ENCODE measurements at places on chromosomes 1 and 21. TPM values are rescaled to one million over a fixed set of nuclear protein-coding genes. Genes with fewer than 3 reads are reported as not detected.

The GIPC2 gene
- total RNA-seq, result not detected

The IGSF9 gene
- not detected for total RNA-seq

The CELA3B gene
- not detected for total RNA-seq

The MEGF6 gene
- 0.36 TPM for total RNA-seq

The GSTM3 gene
- 2.3 TPM for total RNA-seq

The CFAP45 gene
- total RNA-seq, result 0.38 TPM

The SELP gene
- total RNA-seq, result not detected

The ELF3 gene
- total RNA-seq, result 0.98 TPM

The NEGR1 gene
- total RNA-seq, result not detected

The ATP6V1G3 gene
- total RNA-seq, result not detected

The TRAPPC10 gene
- total RNA-seq, result 90.3 TPM

- DNase-seq, result no peak
These were observed 99.4 kb downstream of the TEX35 start for GRCh38 chr1:178612261-178612660.

GRCh38 chr1:212771341-212771740, 20.2 kb downstream of the NSL1 start:
- no peak for DNase-seq

GRCh38 chr21:29316029-29316742, 17.5 kb downstream of the BACH1 start:
- no peak for DNase-seq

GRCh38 chr1:68370101-68370915, 79.4 kb downstream of the RPE65 start:
- DNase-seq, result no peak

GRCh38 chr1:180948641-180949615, 36.2 kb downstream of the KIAA1614 start:
- DNase-seq, result peak; percentile 44

DNA sequence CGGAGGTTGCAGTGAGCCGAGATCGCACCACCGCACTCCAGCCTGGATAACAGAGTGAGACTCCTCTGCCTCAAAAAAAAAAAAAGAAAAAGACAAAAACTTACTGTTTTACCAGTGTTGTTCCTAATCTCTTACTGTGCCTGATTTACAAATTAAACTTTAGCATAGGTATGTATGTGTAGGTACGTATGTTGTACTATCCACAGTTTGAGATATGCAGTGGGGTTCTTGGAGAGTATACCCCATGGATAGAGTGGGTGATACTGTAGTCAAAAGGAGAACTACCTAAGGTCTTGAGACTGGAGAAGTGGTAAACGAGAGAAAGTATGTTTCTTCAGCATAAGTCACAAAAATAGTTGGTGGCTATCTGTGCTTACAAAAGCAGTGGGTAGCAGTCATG, 38.6 kb downstream of the RNF11 start:
- no peak for DNase-seq

- no peak for DNase-seq
These were observed 83.0 kb upstream of the ZC3H12A start for GRCh38 chr1:37391211-37392011.

DNA sequence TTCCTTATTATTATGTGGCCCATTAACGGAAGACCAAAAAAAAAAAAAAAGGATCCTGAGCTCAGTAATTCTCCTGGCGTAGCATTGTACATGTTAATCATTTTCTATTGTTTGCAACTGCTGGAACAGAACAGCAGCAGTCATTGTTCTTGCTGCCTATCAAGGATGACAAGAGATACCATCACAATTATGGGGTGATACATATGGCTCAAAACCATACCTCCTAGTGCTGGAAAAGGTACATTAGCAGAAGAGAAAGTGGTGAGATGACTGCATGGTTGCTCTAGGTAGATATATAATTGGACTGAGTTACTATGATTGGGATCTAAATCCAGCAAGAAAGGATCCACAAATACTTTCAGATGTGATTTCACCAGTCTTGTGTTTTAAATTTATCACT, 13.3 kb upstream of the TLR5 start:
- DNase-seq, result no peak

GRCh38 chr21:34630536-34631143, 15.7 kb upstream of the RCAN1 start:
- peak; percentile 74 for DNase-seq

GRCh38 chr21:41717573-41718330, 49.1 kb downstream of the RIPK4 start:
- no peak for DNase-seq

DNA sequence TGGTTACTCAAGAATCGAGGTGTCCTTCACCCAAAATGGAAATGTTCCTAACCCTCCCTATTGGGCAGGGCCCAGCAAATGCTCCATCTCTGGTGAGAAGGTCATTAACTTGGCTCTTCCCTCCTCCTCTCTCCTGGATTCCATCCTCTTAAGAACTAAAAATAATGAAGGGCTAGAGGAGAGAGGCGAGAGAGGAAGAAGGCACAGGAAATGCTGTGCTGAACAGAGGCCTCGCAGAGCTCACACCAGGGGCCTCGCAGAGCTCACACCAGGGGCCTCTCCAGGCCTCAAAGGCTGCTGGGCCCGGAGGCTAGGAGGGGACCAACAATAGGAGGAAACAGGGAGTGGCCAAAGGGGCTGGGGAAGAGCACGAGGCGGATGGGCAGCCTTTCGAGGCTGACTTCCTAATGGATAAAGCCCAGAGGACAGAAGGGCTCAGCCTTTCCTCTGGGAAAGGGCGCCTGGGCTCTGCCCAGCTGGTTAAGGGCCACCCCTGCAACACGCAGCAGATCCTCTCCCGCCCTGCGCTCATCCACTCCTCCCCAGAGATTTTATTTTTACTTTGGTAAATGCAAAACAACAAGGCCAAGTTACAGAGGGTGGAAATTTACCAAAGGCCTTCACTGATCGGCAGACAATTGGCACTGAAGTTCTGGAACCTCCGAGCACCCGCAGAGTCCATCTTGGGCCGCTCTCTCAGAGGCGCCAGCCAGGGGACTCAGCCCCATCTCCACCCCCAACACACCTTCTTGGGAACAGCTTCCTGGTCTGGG, 78.5 kb downstream of the ITPKB start:
- DNase-seq, result no peak

GRCh38 chr1:111770916-111771315, 15.2 kb downstream of the DDX20 start:
- no peak for DNase-seq

- no peak for DNase-seq
These were observed 99.2 kb upstream of the TNR start for GRCh38 chr1:175842550-175842949.

- DNase-seq, result no peak
These were observed 49.8 kb downstream of the ZBTB18 start for GRCh38 chr1:244100704-244101453.

DNA sequence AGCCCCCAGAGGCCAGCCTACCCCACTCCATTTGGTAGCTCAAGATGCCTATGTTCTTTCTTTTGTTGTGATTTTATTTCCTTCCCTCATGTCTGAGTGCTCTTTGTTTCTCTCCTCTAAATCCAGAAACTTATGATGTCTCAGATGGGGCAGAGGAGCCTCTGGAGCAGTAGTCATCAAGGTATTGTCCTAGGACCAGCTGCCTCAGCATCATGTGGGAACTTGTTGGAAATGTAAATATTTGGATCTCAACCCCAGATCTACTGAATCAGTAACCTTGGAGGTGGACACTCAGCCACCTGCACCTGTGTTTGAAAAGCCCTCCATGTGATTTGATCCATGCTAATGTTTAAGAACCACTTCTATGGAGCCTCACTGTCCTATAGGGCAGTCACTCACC, 593.1 kb upstream of the PLXNA2 start:
- no peak for DNase-seq

- no peak for DNase-seq
These were observed 45.9 kb upstream of the MORC3 start for GRCh38 chr21:36274128-36274527.

- DNase-seq, result peak; percentile 77
These were observed 21.9 kb upstream of the IVNS1ABP start for GRCh38 chr1:185338719-185339622.

DNA sequence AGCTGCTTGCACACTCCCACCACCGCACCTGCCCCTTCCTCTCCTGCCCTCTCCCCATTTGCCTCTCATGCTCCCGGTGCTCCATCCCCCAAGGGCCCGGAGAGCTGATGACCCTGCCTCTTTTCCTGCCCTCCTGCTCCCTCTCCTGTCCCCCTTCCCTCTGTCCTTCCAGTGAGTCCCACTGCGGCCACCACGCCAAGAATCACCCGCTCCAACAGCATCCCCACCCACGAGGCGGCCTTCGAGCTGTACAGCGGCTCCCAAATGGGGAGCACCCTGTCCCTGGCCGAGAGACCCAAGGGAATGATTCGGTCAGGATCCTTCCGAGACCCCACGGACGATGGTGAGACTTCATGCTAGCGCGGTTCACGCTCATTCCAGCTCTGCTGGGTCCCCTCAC, 40.7 kb upstream of the IPO9 start:
- DNase-seq, result no peak

GRCh38 chr1:100928128-100928527, 32.2 kb downstream of the SLC30A7 start:
- no peak for DNase-seq

DNA sequence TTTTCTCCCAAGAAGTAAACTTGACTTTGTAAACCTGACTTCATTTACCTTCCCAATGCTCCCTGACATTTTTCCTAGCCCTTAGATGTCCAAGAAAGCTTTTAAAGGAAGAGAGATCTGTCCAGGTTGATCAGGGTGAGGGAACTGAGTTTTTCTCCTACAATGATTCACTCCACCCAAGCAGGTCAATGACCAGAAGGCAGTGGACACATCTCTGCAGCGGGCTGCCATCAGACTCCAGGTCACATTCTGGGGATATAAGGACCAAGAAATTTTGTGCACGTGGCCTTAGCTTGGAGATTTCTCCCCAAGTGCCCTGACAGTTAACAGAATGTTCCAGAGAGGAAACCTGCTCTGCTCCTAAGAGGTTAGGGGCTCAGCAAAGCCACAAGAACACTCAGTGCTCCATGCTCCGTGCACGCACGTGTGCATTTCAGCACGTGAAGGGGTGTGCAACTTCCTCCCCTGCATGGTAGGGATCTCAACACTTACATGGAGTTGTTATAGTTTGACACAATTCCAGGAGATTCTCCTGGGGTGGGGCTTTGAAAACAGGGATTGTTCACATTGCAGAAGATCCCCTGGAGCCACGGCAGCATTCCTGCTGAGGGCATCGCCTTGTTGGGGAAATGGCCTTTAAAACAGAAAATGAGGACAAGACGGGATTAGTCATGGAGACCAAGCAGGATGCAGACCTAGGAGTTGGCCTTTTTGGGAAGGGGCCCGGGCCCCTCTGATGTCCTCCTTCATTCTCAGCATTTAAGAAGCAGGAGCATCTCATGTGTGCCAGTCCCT, 9.8 kb downstream of the ABCA4 start:
- DNase-seq, result no peak

GRCh38 chr1:206998816-206999215, 28.6 kb upstream of the FCAMR start:
- no peak for DNase-seq

DNA sequence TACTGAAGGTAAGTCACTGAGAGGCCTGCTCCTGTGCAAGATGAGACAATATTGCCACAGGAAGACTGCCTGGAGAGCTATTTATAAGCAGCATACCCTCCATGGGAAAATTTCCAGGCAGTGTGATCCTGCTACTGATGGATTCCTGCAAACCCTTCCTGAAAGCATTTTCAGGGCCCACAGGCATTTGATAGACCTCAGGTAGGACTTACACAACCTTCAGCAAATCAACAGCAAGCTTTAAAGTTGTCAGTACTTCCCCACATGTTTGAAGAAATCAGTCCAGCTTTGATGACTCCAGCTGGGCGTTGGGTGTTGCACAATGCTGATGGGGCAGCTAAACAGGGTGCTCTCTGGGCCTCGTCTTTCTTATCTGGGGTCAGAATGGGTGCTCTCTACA, 108.8 kb downstream of the PLXNA2 start:
- no peak for DNase-seq

GRCh38 chr21:45838634-45839033, 142.9 kb upstream of the COL6A1 start:
- DNase-seq, result no peak

- DNase-seq, result no peak
These were observed 162.5 kb upstream of the SGIP1 start for GRCh38 chr1:66371233-66372005.

Data from natural killer cell treated with Interleukin-12 subunit alpha and Interleukin-12 subunit beta and Interleukin-15 and Interleukin-18, amount 100 ng/mL, for 72 hours (primary cell).